ENCODE measurements at places on chromosomes 6 and 20.

DNA sequence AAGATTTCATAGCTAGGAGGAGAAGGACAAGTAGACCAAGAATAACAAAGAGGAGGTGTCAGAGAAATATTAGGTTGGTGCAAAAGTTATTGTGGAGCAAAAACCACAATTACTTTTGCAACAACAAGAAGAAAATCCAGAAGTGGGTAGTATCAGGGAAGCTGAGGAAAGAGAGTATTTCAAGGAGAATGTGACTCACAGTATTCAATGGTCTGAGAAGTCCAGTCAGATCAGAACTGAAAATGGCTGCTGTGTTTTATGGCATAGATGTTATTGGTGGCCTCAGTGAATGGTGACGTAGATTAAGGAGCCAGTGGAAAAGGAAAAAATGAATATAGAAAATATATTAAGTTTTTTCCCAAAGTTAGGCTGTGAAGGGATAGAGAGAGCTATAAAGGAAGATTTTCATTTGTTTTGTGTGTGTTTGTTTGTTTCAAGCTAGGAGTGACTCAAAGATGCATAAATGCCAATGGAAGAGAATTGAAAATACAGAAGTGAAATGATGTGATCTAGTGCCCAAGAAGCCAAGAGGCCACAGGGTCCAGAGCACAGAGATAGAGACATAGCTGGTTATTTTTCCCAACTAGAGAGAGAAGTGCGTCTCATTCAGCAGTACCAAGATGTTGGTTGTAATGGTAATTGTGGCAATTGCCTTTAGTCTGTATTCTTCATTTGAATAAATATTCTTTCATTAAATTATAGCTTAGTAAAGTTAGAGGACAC, 112.8 kb downstream of the ADTRP start:
- no peak for DNase-seq

- DNase-seq = no peak
Measured at GRCh38 chr20:6012179-6012578, 41.7 kb downstream of the LRRN4 start.

GRCh38 chr6:85516168-85516567, 66.3 kb downstream of the NT5E start:
- no peak for DNase-seq

DNA sequence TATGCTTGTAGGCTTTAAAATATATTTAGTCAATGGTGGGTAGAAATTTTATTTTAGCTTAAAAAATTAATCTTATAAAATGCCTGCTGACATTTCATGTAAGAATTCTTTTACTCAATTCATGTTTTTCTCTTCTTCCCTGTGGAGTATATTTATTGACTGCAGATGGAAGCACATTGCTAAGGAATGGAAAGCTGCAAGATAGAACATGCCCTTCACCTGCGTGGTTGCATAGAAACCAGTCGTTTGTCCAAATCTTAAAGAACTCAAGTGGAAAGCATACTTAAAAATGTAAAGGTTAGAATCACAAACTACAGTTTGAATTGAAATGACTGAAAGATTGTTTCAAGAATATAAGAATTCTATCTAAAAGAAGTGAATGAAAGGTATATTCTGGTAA, 30.7 kb downstream of the C6orf163 start:
- no peak for DNase-seq

GRCh38 chr6:28737750-28738395, 185.9 kb downstream of the TRIM27 start:
- no peak for DNase-seq

GRCh38 chr6:148955441-148955840, 208.6 kb downstream of the UST start:
- no peak for DNase-seq

GRCh38 chr6:87074101-87074621, 20.7 kb downstream of the CGA start:
- no peak for DNase-seq

GRCh38 chr6:106546691-106547414, 82.4 kb downstream of the RTN4IP1 start:
- no peak for DNase-seq

DNA sequence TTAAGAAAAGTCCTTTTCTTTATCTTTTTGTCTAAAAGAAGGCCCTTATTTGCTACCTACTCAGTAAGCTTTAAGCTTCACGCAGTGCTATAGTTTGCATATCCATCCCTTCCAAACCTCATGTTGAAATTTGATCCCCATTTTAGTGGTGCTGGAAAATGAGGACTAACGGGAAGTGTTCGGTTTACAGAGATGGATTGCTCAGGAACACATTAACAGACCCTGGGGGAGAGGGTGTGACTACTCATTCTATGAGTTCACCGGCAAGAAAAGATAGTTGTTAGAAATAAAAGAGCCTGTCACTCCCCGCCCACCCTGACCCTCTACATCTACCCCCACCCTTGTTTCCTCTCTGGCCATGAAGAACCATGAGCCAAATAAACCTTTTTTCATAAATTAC, 546.2 kb downstream of the MEI4 start:
- no peak for DNase-seq

GRCh38 chr6:153099636-153100035, 31.4 kb downstream of the RGS17 start:
- no peak for DNase-seq

GRCh38 chr6:75758061-75758460, 9.0 kb downstream of the MYO6 start:
- DNase-seq = no peak

DNA sequence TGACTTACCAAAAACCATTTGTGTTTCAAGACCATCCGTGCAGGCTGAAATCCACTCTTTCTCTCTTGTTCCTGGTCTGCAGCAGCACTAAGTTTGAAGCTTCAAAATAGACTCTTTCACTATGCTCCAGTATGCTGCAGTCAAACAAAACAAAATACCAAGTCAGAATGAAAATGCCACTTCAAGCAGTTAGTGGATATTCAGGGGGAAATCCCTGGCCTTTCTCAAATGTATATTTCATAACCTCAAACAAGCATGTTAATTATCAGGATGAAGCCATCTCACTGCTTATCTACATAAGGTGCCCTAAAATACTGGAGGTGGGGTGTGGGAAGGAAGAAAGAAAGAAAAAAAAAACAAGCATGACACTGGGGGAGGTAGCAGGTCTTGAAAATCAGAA, 103.5 kb downstream of the ATXN1 start:
- DNase-seq = no peak

- no peak for DNase-seq
Measured at GRCh38 chr6:45419571-45420082, 41.9 kb upstream of the SUPT3H start.

GRCh38 chr6:90428514-90428913, 131.9 kb upstream of the BACH2 start:
- no peak for DNase-seq

- DNase-seq = no peak
Measured at GRCh38 chr20:34715384-34715783, 11.2 kb downstream of the TP53INP2 start.

- no peak for DNase-seq
Measured at GRCh38 chr6:28956331-28956730, 32.5 kb upstream of the TRIM27 start.

DNA sequence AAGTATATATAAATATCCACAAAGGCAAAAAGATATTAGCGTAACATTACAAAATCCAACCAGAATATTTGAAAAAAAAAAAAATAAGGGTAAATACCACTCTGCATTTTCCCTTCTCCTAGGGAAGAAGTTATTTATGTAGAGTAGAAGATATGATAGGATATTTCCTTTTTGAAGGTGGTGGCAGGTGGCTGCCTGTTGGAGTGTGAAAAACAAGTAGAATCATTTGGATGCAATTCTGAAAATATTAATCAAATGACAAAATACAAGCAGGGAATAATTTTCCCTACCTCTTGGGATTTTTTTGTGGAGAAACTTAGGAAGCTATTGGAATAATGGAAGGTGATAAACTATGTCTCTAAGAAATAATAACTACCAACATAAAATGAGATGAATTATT, 62.5 kb upstream of the OGFRL1 start:
- DNase-seq = no peak

DNA sequence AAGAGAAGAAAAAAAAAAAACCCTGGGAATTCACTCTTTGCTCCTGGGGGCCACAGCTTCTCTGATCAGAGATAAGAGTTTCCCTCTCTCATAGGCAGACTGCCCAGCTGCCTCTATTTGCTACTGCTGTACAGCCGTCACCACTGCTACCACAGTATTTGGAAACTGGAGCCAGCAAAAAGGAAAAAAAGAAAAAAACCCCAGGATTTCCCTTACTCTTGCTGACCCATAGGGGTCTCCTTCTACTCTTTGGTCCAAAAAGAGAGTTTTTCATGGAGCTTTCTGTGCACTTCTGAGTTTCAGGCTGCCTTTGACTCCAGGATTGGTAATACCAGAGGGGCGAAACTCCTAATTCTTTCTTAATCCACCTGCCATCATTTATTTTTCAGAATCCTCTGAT, 89.7 kb downstream of the MDGA1 start:
- DNase-seq = no peak

GRCh38 chr6:88105741-88106340, 58.2 kb downstream of the SPACA1 start:
- no peak for DNase-seq

DNA sequence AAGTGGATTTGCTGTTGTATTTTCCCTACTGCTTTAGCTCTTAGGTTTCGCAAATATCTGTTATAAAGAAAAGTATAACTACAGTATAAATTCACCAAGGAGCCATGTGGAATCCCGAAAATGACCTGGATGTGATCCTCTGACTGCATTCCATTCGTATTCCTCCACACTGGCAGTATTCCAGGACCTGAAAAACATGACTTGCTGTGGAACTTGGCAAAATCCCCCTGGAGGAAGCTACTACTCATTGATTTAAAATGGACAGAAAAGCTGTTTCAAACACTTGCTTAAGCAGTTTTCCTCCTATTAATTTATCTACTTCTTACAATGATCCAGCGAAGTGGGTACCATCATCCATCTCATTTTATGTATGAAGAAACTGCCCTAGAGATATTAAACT, 13.3 kb upstream of the ENPP5 start:
- DNase-seq = peak; percentile 52

GRCh38 chr6:104226790-104227446, 632.8 kb downstream of the HACE1 start:
- no peak for DNase-seq

DNA sequence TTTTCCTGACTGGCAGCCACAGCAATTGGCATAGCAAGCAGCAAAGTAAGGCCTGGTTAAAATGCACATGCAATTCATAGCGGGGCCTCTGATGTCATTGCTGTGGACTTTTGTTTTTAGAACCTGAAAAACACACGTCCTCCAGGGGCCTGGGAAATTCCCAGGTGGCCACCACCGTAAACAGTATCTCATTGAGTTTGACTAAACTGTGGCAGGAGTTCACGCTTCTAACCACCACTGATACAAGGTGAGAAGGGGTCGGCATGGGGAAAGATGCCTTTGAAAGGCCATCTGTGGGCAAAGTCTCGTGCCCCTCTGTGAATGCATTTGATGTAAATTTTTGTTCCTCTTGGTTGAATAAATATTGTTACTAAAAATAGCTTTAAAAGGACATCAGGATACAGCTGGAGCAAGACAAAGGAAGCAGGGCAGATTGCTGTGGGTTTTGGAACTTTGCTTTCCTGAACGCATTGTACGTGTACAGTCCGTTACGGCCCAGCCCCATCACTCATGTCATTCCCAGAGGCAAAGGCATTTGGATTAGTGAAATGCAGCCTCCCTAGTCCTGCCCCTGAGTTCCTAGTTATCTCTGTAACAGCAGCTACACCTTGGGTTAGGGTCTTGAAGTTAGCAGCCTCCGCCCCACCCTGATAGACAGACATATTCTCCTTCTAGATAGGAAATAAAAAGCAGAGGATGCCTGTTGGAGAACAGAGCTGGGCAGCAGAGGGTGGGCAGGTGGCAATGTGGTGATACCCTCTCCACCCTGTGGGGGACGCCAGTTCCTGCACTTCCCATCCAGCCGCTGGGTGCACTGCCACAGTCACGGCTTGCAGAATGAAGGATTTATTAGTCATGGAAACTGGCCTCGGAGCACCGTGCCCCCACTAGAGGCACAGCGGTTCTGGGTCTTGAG, 80.3 kb downstream of the ZDHHC14 start:
- no peak for DNase-seq

DNA sequence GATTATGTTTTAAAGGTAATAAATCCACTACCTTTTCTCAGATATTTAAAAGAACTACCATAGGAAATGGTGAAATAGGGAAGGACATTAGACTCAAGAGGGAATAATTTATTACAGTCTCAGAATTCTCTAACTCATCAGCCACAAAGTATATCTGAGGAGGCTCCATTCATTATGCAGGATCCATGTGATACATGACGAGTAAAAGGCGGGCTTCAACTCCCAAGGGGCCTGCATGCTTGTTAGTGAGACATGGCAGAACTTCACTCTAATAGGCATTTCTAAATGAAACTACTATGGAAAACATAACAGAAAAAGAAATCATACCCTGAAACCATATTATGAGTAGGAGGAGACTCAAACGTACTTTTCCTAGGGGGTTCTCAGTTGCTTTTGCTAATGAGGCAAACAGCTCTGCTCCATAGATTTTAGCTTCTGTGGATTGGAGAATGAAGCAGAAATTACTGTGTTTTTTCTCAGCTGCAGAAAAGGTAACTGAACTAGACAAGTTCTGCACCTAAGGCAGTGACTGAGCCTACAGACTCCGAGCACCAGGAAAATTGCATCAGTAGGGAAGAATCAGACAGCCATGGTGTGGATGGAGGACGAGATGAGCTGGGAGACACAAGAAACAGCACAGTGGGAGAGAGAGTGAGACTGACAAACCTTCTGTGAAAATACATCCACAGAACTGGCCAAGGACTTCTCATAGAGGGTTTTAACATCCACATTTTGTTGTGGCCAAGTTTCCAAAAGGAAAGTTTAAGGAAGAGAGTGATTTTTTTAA, 254.6 kb upstream of the PRDM1 start:
- no peak for DNase-seq

GRCh38 chr6:21694168-21694567, 100.6 kb downstream of the SOX4 start:
- no peak for DNase-seq

GRCh38 chr6:117317261-117317660, 51.9 kb downstream of the VGLL2 start:
- DNase-seq = no peak

All from HFF-Myc (cell line).